ENCODE measurements at places on chromosomes 4 and X.

GRCh38 chr4:98406819-98407218, 145.6 kb downstream of the RAP1GDS1 start:
- DNase-seq = no peak

- no peak for DNase-seq
These were observed 1.4 kb downstream of the ARHGAP24 start for GRCh38 chr4:85476381-85476780.

GRCh38 chr4:40886931-40887763, 137.4 kb downstream of the NSUN7 start:
- no peak for DNase-seq

- DNase-seq = no peak
These were observed 77.0 kb upstream of the MXD4 start for GRCh38 chr4:2338754-2339457.

- peak; percentile 28 for DNase-seq
These were observed 450.0 kb downstream of the ANKRD50 start for GRCh38 chr4:124262211-124263179.

GRCh38 chr4:7232061-7232650, 39.8 kb downstream of the SORCS2 start:
- no peak for DNase-seq

GRCh38 chrX:78514852-78515251, 144.3 kb downstream of the RTL3 start:
- peak; percentile 46 for DNase-seq

DNA sequence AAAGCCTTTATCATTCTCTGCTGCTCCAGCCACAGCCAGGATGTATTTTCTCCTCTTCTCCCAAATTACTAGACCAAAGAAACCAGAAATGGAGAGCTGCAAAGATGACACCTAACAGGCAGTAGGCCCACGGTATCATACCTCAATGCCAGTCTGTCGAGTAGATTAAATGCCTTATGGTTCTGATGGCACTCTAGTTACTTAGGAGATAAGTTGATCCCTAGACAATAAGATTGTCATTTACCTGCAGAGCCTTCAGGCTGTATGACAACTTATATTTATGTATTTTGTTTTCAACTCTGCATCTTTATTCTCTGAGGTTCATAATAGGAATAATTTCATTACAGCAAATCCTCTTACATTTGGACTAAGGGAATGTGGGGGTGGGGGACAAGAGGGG, 262.1 kb downstream of the LDB2 start:
- no peak for DNase-seq

- no peak for DNase-seq
These were observed 238.5 kb downstream of the RASL11B start for GRCh38 chr4:53100501-53101190.

DNA sequence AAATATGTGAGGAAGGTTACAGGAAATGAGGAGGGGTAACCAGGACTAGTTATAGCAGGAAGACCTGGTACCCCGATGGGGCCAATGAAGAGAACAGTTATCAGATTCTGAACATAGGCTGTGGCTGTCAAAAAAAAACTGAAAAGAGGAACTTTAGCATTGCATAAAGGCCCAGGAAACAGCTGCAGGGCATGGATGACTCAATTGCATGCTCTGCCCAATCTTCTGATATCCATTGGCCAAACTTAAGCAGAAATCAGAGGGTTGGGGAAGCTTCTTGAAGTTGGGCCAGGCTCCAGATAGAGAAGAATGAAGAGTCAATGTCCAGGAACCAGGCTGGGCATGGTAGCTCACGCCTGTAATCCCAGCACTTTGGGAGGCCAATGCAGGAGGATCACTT, 1222.4 kb upstream of the PRKX start:
- peak; percentile 0 for DNase-seq

DNA sequence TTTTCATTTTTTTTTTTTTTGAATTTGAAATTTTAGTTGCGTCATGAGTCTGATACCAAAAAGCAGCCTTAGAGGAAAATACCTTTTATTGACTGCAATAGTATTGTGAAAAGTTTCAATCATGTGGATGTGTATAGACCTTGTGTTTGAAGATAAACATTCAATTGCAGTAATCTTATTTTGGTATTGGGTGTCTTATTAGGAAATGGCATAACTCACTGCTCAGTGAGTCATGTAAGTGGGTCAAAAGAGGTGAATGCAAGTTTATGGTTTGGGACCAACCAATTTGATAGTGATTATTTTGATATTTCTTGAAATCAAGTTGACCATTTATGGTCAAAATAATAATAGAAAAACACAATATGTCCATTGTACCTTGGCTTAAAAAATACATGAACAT, 627.8 kb upstream of the SLIT2 start:
- DNase-seq = no peak

GRCh38 chr4:127604949-127605709, 27.6 kb upstream of the INTU start:
- no peak for DNase-seq

GRCh38 chr4:37812713-37813112, 13.8 kb upstream of the PGM2 start:
- no peak for DNase-seq

DNA sequence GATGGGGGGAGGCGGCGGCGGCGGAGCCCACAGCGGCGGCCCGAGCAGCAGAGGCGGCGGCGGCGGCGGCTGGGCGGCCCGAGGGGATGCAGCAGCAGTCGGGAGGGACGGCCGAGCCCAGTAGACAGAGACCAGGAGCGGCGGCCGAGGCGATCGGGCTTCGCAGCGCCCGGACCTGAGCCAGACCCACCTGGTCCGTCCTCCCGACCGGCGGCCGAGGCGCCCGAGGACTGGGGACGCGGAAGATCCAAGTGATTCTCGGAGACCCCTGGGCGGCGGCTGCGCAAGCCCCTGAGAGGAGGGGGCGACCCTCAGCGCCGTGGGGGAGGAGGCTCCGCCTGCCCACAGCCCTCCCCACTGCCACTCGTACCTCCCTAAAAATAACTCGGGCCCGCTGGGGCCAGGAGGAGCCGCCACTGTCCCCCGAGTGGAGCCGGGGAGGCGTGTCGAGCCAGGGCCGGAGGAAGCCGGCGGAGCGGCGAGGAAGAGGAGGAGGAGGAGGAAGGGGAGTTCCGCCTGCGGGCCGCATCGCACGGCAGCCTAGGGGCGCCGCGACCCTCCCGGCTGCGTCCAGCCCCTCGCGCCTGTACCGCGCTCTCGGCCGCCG, 608 bp downstream of the RAPGEF2 start:
- DNase-seq = peak; percentile 50

- DNase-seq = no peak
These were observed 160.0 kb downstream of the SPCS3 start for GRCh38 chr4:176479767-176480166.

- DNase-seq = no peak
These were observed 104.1 kb upstream of the CASK start for GRCh38 chrX:42027367-42028000.

GRCh38 chrX:68503836-68504636, 5.2 kb downstream of the YIPF6 start:
- peak; percentile 19 for DNase-seq

DNA sequence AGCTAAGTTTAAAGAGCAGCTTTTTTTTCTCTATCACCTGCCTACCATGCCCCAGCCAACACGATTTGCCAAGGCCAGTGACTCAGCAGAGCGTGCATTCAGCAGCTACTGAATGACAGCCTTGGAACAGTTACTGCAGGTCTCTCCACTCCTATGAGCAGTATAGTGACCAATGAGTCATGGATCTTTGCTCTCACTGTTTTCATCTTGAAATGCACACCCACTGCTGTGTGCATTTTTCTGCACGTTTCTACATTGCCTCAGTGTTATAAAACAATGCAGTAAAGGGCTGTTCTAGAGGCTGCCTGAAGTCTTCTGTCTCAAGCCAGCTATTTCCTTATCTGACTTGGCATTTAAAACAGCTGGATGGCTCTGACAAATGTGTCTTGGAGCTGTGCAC, 66.0 kb upstream of the C4orf54 start:
- no peak for DNase-seq

DNA sequence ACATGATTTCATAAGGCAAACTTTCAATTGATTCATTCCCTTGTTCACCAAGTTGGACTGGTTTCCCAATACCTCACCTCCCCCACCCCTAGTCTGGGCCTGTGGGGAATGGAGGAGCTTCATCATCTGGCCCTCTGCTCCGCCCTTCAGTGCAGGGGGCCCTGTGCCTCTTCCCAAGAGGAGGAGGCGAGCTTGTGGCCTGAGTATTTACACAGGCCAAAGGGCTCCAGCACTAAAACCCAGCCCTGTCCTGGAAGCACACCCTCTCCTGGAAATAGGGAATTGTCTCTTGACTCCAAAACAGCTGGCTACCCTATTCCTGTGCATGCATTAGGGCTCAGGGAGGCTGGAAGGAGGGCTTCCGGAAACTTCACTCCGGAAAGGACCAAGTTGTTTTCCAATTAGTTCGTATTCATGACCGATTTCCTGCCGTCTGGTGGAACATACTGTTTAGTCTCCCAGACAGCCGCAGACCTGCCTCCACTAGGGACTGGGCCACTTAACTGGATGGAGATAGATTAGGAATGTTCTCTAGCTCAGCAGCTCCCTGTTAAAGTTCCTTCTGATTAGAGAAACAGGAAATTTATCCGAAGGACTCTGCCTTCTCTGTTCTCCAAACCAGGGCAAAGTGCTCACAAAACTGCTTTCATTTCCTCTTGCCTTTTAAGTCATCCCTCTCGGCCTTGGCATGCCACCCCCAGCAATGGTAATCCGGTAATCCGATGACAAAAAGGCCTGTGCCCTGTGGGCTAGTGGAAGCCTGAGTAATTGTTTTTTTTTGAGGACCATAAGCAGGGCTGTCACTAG, 5.8 kb downstream of the SRPX2 start:
- DNase-seq = no peak

GRCh38 chr4:74671080-74671698, 123.1 kb downstream of the BTC start:
- DNase-seq = peak; percentile 52

DNA sequence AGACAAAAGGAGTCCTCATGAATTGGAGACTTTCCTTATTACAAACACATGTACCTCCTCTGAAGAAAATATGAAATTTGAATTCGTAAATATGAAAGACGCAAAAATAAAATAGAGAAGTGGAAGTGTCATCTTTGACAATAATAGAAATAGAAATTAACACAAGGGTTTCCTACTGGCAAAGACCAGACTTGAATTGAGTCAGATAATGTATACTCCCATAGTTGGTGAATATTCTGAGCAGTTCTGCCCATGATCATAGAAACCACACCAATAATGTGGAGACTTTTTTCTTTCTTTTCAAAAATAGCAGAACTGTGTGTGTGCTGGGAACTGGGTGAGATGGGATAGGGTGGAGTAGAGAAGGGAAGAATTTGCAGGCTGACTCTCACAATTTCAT, 277.7 kb upstream of the TET2 start:
- no peak for DNase-seq

- no peak for DNase-seq
These were observed 143.5 kb downstream of the GALNTL6 start for GRCh38 chr4:171956678-171957077.

GRCh38 chr4:8675906-8676305, 83.3 kb downstream of the CPZ start:
- no peak for DNase-seq

Data from CD4-positive, alpha-beta T cell treated with Interleukin-10 for 1 hour (primary cell).